ENCODE measurements at places on chromosomes 1 and 21.
A peak's percentile ranks its signal among the peaks of the same experiment; 100 is the strongest.

DNA sequence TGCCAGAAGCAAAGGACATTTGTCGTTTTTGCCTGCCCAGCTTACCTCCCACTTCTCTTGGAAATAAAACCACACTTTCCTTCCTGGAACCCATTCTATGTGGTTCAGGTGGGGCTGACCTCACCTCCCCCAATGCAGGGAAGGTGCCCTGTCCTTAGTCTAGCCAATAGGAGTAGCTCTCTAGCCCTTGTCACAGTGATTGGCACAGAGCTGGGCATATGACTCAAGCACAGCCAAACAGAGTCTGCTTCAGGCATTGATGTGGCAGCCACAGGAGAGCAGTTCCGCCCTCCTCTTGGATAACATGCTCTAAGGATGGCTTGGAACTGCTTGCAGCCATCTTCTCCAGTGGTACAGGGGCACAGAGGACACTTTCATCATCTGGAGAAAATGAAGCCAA is 134.0 kb downstream of the LRIG2 start:
- no peak for DNase-seq

DNA sequence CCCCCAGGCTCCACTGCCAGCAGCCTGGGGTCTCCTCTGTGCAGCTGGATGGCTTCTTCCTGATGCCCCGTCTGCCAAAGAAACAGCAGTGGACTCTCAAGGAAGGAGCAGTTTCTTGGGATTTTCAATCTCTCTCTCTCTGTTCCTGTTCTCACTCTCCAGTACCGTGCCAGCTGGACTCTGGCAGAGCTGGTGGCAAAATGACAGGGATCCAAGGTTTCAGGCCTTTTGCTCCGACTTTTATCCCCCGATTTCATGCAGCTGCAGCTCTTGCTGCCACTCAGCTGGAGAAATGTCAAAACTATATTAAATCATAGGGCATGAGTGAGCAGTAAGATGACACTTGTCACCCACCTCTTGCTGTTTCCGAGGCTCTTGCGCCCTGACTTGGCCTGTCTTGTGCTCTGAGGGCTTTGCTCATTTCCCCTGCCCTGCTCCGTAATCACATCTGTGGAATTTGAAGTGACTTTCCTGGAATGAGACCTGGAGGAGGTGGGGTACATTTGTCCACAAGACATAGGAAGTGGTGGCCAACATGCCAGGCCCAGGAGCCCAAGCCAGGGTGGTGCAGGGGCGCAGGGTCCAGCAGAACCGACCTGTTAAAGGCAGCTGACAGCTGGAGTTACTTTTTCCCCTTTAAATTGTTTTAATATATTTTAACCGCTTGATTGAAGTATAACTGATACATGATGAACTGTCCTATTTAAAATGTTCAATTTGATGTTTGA is 576.2 kb downstream of the PTPRU start:
- no peak for DNase-seq

DNA sequence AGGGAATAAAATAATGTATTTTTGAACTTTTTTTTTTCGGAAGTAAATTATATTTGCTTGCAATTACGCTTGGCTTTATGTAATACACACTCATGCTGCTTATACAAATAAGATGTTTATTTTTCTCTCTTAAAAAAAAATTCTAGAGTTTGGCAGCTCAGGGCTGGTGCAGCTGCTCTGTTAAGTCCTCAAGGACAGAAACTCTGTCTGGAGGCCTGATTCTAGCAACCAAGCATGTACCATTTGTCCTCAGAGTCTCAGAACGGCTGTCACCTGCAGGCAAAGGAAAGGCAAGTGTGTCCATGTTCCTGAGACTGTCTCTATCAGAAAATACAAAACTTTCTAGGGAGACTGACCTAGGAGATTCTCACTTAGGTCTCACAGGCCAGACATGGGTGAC is 23.2 kb upstream of the CLDN17 start:
- DNase-seq: no peak

GRCh38 chr1:79497193-79497773 is 490.8 kb upstream of the ADGRL4 start:
- no peak for DNase-seq

GRCh38 chr1:209937996-209938959 is at the start of gene SYT14:
Gene SYT14 (plus strand): TSS chr1:209938217. CDS start chr1:209938265, 48 bp downstream.
- peak; percentile 91 for DNase-seq

GRCh38 chr1:224559981-224560728 is 56.0 kb upstream of the CNIH3 start:
- no peak for DNase-seq

DNA sequence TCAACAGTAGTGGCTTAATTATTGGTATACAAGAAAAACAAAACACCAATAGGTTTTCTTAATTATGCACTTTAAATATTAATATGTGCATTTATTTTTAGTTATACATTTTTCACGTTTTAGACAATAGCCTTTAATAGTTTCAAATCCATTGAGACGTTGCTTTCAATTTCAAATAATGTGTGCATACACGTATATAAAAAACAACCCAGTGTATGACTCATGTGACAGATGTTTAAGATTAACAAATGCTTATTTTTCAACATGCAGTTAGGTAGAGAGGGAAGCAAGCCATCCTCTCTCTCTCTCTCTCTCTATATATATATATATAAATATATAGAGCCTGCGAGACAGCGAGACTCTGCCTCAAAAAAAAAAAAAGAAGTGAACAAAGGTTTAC is 24.3 kb downstream of the EYA3 start:
- DNase-seq: no peak

- DNase-seq: no peak
Observed at GRCh38 chr1:159005676-159006075, 4.0 kb upstream of the IFI16 start.

GRCh38 chr1:6373961-6374720 is 19.4 kb downstream of the ACOT7 start:
- DNase-seq: no peak

- no peak for DNase-seq
Observed at GRCh38 chr1:107124694-107125093, 16.1 kb upstream of the NTNG1 start.

DNA sequence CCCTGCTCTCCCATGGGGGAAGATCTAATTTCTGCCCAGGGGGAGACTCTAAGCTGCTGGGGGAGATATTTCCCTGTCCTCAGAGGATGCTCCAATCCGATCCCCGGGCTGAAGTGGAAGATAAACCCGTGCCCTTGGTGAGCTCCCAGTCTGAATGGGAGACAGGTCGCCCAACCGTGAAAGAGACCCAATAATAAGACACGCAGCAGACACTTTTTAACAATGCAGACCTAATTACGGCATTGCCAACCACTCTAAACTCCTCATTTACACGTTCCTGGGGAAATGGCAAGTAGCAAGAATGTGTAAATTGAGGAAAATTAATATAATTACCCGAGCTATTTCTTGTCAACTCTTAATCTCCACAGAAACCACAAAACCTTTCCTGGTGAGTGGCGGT is 48.7 kb upstream of the ACTL8 start:
- no peak for DNase-seq

GRCh38 chr1:242100921-242101320 is 102.0 kb upstream of the MAP1LC3C start:
- DNase-seq: no peak

Data from spinal cord (tissue), 10 donors.